ENCODE measurements at places on chromosomes 1 and 21.

GRCh38 chr1:209585672-209586071, 2.2 kb downstream of the CAMK1G start:
- DNase-seq, result no peak

GRCh38 chr1:231338270-231339128, at the start of gene SPRTN:
SPRTN (plus strand) TSS chr1:231338293; CDS start chr1:231338384, 91 bp downstream.
- no peak for DNase-seq

DNA sequence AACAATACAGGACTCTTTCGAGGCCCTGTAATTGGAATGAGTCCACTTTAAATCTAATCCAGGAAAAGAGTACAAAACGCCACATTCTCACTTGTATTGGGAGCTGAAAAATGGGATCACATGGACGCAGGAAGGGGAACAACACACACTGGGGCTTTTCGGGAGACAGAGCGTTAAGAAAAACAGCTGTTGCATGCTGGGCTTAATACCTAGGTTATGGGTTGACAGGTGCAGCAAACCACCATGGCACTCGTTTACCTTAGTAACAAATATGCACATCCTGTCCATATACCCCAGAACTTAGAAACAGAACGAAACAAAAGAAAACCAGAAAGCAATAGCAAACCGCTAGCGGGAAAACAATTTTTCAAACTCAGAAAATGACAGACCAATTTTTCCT, 1532.7 kb upstream of the TPTE start:
- no peak for DNase-seq

DNA sequence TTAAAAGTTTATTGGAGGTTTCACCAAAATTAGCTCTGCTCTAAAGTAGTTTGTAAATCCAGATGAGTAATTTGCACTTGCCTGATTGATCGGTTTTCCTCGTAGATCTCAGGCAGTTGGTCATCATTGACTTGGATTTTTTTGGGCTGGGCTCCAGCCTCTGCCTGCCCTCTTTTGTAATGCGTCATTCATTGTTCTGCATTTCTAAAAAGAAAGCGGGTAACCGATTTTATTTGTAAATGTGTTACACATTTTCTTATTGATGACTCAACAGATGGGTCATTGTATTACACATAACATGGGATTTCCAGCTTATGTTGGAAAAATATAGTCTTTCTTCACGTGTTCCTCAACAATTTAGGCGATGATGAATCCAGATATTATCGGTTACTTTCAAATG, 5.5 kb downstream of the ETS2 start:
- DNase-seq, result no peak

GRCh38 chr1:197787056-197787455, 11.8 kb upstream of the DENND1B start:
- no peak for DNase-seq

DNA sequence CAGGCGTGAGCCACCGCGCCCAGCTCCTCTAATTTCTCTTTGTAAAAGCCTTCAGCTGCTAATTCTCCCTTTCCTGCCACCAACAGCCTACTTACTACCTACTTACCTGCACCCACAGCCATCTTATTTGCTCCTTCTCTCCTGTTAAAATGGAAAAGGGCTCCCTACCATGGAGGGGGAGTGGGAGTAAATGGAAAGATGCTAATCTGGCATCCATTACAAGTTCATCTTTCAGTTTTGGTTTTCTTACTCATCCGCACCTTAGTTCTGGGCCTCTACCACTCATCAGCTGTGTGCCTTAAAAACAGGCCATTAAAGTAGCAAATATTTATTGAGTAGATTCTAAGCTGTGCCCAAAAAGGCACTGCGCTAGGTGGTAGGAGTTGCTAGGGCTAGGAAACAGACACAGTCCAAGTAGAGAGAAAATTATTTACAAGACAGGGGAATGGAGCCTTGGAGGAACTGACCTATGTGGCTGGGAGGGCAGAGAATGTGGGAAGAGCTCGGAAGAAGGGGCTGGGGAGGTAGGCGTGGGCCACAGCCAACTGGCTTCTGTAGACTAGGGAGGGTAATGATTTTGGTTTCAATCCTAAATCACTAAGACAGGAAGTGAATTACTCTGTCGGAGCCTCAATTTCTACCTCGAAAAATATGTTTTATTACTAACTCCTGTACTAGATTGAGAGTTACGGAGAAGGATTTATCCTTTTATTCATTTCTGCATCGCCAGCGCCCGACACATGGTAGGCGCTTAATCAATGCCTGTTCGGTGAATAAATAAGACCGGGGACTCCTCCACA, 685 bp upstream of the DDI2 start:
- DNase-seq, result no peak

DNA sequence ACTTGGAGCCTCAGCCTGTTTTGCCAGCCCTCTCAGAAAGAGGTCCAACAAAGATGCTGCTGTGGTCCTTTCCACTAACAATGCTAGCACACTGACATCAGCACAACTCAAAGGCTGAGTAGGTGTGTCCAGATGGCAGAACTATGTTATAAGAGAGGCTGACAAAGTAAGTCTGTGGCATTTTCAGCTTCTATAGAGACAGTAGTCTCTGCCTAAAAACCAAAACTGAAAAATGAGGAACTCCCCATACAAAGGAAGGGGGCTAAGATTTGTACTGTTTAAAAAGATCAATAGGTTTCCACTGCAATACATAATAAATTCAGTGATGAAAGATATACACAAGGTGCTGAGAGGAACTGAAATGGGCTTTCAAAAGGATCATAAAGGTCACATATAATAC, 12.3 kb downstream of the ERO1B start:
- DNase-seq, result no peak

DNA sequence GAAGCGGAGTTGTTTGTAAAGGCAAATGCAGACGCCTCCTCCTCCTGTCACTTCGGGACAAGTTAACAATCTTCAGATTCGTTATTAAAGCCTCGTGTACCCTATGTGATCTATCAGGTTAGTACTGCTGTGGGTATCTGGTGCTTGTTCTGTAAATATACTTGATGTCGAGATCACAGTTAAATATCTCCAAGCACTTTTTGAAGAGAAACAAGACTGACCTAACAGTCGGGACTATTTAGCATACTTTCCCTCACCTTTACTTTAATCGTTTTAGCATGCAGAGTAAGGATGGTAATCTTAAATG, 710 bp downstream of the KLHL20 start:
- no peak for DNase-seq

All from stimulated activated CD8-positive, alpha-beta memory T cell treated with anti-CD3 and anti-CD28 coated beads, Interleukin-4, amount 100 ng/mL, for 1 hour (primary cell).